ENCODE measurements at places on chromosomes 2 and 18.

DNA sequence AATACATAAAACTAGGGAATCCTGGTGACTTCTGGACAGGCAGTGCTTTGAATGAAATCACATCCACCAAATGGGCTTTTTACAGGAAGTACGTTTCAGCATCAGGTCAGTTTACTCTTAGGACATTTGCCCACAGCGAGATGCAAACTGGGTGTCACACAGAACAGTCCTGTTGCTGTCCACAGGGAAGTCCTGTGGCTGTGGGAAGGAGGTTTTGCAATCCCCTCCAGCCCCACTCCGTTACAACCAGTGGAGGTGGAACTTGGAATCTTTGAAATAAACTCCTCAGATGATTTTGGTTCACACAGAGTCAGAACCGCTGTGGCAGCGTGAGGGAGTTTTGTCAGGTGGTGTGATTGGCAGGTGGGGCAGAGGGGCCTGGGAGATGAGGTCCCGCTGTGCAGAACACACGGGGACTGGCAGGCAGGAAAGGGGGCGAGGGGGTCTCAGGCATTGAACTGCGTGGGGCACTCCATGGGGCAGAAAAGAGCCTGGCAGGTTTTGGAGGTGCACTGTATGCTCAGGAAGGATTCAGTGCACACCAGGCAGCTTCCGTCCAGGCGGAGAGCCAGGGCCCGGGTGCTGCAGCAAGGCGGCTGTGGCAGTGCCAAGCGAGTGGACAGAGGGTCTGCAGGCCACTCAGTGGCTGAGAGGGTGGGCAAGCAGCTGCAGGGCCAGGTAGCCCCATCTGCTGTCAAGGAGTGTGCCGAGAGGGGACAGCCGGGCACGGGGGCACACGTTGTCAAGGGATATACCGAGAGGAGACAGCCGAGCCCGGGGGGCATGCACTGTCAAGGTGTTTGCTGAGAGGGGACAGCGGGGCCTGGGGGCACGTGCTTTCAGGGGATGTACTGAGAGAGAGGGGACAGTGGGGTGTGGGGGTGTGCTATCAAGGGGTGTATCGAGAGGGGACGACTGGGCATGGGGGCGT lies 148.7 kb downstream of the LDLRAD4 start:
- DNase-seq, result no peak

- DNase-seq, result peak; percentile 66
Observed at GRCh38 chr18:46910856-46911255, 6.5 kb downstream of the PIAS2 start.

DNA sequence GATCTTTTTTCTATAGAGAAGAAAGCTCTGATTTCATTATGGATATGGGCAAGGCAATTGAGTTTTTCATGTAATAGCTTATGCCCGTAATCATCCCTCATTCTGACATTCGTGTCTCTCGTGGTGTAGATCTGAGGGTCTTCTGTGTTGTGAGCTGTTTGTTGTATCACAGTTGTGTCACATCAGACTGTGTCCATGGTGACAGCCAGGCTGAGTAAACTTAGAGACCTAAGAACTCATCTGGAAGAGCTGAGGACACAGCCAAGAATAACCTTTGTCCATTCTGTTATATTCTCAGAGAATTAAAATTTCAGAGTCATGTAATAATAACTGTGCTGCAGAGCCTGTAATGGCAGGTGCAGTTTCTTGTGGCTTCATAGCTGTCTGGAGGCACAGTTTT lies 116.5 kb downstream of the ATP9B start:
- DNase-seq, result peak; percentile 76

DNA sequence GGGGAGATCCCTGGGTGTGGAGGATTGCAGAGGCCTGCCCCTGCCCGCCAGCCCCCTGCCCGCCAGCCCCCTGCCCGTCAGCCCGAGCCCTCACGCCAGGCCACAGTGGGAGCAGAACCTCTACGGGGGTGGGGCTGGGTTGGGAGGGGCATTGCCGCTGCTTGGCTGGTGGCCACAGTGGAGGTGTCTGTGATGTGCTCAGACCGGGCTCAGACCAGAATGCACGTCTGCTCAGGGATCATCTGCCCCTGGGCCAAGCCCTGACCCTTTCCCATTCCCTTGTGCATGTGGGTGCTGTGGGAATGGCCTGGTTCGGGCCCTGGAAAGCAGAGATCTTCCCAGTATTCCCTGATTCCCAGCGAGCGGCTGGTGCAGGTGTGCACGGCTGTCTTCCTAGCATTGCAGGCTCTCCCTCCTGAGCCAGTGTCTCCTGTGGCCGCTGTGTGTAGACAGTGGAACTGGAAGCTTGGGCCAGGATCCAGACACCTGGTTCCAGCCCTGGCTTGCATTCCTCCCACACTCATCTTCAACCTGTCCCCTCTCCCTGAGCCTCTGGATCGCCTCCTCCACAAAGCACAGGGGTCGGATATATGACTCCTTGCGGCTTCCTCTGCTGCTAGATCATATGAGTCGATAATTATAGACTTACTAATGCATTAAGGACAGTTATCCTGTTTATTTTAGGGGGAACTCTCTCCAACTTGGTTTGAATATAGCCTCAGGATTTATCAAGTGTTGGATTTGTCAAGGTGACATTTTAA lies 161.6 kb downstream of the LDLRAD4 start:
- no peak for DNase-seq

DNA sequence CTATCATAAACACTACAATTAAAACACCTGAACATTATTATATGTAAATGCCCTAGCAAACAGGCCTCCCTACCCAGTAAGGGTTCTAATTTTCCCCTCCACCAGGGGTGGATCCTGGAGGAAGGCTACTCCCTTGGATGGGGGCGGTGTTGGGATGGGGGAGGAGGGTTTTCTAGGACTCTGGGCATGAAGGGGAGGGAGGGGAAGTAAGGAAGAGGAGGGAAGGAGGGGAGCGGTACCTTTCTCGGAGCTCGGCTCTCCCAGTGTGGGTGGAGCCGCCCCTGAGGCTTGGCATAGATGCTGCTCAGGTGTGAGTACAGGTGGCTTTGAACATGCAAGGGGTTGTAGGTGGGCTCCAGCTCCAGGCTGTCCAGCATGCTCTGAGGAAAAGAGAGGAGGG lies 5.4 kb downstream of the DOK1 start:
- no peak for DNase-seq

DNA sequence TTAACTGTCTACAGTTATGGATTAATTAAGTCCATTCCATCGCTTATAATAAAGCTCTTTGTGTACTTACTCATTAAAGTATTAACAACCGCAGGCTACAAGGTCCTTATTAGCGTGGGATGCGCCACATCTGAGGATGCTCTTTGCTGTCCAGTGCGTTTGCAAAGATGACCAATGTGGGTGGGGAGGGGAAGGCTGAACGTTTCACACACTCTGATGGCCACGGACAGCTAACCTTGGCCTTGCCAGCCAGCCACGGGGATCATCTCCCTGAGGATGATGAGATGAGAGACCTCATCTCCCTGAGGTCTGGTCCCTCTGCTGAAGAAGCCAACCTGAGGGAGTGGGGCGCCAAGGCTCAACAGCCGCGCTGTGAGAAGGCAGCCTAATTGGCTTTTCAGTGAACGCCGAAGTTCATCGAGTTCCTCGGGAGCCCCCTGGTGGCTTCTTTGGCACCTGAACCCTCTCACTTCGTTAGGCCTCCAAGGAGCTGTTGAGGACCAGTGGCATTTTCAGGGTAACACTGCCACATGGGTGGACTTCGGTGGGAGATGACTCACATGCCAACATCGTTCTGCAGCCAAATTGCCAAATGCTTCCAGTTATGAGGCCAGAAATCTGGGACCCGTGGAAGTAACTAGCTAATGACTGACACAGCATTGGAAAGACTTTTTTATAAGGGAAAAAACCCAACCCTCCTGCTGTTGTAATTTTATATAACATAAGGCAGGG lies 69.3 kb upstream of the SEC11C start:
- peak; percentile 87 for DNase-seq

GRCh38 chr2:20496076-20496872 lies 49.4 kb downstream of the RHOB start:
- DNase-seq, result peak; percentile 91

GRCh38 chr2:160085662-160086061 lies 23.2 kb upstream of the PLA2R1 start:
- DNase-seq, result no peak

DNA sequence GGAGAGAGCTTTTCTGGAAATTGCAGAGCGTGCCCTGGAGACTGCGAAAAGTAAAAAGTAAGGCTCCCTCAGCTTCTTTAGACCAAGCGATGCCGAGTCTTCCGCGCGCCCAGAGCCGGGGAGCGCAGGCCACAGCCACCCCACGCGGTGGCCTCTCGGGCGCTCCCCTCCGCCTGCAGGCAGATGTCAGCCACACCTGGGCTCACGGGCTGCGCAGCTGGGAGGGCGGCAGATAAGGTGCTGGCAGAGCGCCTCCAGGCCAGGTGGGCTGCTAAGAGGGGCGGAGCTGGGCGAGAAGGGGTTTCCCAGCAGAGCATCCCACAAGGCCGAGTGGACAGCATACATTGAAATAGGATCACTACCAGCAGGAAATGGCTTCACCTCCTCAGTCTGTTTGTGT lies 81.7 kb downstream of the ARHGEF4 start:
- no peak for DNase-seq

DNA sequence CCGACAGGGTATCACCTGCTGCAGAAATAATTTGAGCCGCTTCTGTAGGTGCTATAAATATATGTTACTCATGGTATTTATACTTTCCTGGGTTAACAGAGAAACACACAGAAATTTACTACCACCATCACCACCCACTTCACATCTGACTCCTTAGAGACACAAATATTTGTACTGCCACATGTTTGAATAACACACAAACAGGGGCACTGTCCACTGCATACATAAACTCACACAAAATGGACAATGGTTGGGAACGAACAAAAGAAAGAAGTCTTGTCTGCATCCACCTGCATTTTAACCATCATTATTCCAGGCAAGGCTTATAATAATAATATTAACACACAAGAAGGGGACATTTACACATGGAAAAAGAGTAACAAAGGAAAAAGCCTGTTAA lies 24.0 kb downstream of the IMMT start:
- no peak for DNase-seq

DNA sequence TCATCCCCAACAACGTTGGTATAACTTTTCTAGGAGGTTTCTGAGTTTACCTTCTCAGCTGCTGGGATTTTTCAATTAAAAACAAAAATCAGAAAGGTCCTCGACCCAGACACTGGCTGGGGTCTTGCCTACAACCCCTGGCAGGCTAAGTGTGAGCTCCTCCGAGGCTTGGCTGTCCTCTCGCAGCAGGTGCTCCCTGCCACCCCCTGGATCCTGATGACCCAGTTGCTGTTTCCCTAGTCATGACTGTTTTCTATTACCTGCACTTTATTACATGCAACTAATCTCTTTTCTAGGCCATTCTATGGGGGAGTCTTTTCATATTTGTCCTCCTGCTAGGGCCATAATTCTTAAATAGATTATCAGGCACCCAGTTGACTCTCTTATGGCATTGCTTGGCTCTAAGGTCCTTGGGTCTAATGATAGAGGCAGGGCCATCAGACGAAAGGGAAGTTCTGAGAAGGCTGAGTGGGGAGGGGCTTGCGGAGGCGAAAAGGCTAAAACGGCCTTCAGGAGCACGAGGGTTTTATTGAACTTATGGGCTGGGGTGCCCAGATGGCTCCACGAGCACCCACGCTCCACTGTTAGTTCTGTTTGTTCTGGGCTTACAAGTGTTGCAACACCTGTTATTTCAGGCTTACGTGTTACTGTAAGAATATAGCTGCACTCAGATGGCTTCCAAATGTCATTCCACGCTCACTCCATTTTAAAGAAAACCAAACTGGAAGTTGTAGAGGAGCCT lies 166.0 kb downstream of the NCK2 start:
- DNase-seq, result no peak

GRCh38 chr2:202109139-202109736 lies 36.2 kb downstream of the KIAA2012 start:
- DNase-seq, result peak; percentile 32

DNA sequence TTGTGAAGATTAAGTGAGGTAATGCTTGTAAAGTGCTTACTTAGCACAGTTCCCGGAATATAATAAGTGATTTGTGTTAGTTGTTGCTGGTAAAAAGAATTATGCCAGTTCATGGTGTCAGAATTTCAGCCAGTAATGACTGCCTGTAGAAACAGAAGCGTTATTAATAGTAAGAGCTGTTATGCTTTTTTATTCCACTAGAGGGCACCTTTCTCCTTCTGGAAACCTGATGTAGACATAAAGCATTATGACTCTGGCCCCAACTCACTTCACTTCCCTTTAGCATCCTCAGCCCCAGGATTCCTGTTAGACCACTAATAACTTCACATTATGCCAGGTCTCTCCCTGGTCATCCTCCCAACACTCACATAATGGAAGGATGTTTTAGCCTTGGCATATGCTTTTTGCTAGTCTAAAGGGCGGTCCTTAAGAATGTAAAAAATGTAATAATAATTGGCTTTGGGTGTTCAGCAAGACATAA lies 34.9 kb downstream of the C18orf54 start:
- DNase-seq, result peak; percentile 77

DNA sequence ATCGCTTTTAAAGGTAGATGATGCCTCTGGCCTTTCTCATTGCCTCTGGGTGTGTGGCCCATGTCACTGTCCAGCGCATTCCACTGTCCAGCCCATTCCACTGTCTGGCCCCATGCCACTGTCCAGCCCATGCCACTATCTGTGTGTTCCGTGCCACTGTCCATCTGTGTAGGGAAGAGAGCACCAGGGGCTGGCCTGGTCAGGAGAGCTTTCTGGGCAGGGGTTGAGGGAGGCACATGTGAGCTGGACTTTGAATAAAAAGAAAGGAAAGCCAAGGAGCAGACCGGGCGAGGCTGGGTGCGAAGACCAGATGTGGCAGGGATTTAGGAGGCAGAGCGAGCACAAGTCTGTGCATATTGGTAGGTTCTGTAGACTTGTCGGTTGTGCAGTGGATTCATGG lies 236.2 kb downstream of the NEDD4L start:
- no peak for DNase-seq

GRCh38 chr2:65057391-65058052 lies 1.3 kb downstream of the CEP68 start:
- DNase-seq, result peak; percentile 71

GRCh38 chr2:240589375-240589774 lies 2.8 kb downstream of the CAPN10 start:
- no peak for DNase-seq

DNA sequence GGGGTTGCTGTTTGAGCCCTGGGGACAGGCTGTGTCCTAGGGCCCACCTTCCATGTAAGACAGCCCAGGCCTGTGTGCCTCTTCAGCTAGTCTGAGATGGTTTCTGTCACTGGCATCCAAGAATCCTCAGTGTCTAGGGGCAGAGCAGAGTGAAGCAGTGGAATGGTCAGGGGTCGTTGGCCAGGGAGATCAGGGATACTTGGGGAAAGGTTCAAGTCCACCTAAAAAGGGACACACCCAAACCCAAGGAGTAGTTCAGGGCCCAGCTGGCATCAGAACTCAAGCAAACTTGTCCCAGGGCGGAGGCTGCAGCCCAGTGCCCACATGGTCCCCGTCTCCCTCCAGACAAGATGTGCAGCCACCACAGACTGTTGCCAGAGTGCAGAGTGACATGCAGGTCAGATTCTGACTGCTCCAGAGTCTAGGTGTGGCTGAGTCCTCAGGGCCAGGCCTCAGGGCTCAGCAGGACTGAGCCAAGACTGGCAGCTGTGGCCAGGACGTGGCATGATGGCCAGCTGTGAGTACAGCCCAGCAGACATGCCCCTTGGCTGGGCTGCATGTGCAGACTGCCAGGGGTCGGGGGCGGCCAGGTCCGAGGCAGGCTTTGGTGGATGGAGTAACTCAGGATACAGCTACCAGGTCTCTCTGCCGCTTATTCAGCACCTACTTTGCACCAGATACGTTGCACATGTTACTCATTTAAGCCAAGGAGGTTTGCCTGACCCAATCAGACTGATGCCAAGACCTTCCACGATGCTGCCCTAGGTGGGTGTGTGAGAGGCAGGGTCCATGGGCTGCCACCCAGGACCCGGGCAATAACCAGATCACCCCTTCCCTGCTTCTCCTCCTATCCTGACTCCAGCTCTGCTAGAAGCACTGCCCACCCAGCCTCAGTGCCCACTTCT lies 146.6 kb downstream of the SMAD7 start:
- DNase-seq, result peak; percentile 55

GRCh38 chr2:145744541-145745386 lies 1224.8 kb upstream of the ZEB2 start:
- peak; percentile 90 for DNase-seq
